CD4-positive, alpha-beta T cell (primary cell): ENCODE measurements at places on chromosomes 7 and 10.

- DNase-seq, result no peak
- peaks cover 4% of the 10 kb centered on the region for H3K27me3 ChIP-seq
- no peaks in the 10 kb centered on the region for H3K4me1 ChIP-seq
Measured at GRCh38 chr10:29057822-29058331, 231.0 kb upstream of the LYZL1 start.

DNA sequence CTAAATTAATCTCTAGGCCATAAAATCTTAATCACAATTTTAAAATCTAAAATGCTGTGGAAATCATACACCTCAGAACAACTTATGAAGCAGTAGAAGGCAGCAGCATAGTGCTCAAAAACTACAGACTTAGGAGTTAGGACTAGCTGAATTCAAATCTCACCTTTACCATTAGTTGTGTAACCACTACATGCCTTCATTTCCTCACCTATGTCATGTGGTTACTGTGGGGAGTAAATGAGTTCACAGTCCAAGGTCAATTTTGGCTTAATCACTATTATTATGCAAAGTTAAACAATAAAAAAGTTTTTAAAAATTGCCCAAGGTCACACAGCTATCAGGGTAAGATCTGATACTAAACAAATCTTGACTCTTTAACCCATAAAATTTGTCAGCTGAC is 37.0 kb downstream of the SNX13 start:
- H3K4me3 ChIP-seq, result no peak overlapping the region
- no peaks in the 10 kb centered on the region for H3K4me1 ChIP-seq
- H3K27ac ChIP-seq, result no peak overlapping the region
- DNase-seq, result no peak
- H3K27me3 ChIP-seq, result no peaks in the 10 kb centered on the region
- H3K36me3 ChIP-seq, result no peaks in the 10 kb centered on the region

DNA sequence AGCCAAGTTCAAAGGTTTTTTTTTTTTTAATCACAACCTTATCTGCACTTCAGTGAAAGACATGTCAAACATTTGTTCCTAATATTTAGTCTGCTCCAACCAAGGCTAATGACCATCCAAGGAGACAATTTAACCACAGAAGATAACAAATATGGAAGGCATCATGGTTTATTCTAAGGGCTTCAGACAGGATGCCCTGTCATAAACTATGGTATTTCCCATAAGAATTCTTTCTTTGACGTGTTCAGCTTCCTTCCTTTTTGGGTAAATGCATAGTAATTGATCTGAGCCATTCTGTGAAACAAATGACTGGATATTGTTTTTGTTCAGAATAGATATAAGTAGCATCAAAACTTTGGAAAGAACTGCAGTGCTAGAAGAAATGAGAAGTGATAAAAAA is 326.5 kb upstream of the AOAH start:
- no peaks in the 10 kb centered on the region for H3K27me3 ChIP-seq
- H3K4me1 ChIP-seq, result no peaks in the 10 kb centered on the region

DNA sequence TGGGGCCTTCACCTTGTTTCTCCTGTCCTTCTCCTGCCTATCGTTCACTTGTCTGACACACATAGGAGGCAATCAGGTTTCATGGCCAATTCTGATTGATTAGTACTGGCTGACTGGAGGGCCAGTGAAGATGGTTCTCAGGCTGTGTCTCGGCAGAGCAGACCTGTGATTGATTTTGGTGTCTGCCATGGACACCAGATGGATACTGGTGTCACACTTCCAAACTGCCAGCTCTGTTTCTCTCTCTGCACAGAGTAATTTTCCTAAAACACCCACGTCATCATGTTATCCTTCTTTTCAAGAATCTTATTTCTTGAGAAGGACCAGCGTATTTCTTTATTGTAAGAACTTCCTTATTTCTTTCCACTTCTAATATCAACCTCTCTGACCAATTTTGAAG is 117.1 kb downstream of the ICA1 start:
- H3K36me3 ChIP-seq, result no peaks in the 10 kb centered on the region
- no peak for DNase-seq
- peaks cover 36% of the 10 kb centered on the region for H3K4me1 ChIP-seq
- H3K4me3 ChIP-seq, result no peak overlapping the region
- no peaks in the 10 kb centered on the region for H3K27me3 ChIP-seq
- no peak overlapping the region for H3K27ac ChIP-seq

DNA sequence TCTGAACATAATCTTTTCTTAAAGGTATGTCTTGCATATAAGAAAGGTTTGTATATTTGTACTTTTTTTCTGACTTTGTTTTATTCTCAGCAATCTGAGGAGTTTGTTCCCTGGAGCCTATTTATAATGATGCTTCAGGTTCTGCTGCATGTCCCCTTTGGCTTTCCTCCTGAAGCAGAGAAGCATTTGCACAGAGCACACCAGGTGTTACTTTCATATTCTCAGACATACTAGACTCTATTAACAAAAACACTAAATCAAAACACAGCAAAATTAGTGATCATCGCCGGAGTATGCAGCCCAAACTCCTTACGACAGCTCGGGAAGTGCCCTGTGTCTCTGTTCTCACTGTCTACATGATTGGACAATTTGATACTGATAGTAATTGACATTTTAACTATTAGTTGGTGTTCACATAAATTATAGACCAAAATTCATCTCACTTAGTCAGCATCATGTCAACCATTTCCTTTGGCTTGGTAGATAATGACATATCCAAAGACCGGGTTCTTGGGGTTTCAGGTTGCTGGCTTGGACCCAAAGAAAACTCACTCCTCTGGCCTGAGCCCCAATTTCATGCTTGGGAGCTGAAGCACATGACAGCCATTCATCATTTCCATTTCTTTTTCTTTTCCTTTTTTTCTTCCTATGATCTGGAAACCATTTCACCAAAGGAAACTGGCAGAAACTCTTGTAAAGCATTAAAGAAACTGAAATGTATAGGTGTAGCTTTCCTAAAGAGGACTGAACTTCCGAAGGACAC is 400.1 kb upstream of the NRP1 start:
- peaks cover 5% of the 10 kb centered on the region for H3K27me3 ChIP-seq
- H3K4me1 ChIP-seq, result no peaks in the 10 kb centered on the region
- no peaks in the 10 kb centered on the region for H3K36me3 ChIP-seq
- H3K4me3 ChIP-seq, result no peak overlapping the region
- no peak for DNase-seq
- no peak overlapping the region for H3K27ac ChIP-seq
